ENCODE measurements at places on chromosomes 7 and 10.
A peak's percentile ranks its signal among the peaks of the same experiment; 100 is the strongest.

GRCh38 chr7:16234493-16235146 is 186.7 kb downstream of the CRPPA start:
- DNase-seq: no peak

GRCh38 chr7:2115760-2116447 is 116.8 kb downstream of the MAD1L1 start:
- no peak for DNase-seq

- no peak for DNase-seq
Observed at GRCh38 chr10:11403116-11403515, 208.3 kb downstream of the USP6NL start.

- no peak for DNase-seq
Observed at GRCh38 chr7:133775201-133775600, 351.9 kb upstream of the LRGUK start.

DNA sequence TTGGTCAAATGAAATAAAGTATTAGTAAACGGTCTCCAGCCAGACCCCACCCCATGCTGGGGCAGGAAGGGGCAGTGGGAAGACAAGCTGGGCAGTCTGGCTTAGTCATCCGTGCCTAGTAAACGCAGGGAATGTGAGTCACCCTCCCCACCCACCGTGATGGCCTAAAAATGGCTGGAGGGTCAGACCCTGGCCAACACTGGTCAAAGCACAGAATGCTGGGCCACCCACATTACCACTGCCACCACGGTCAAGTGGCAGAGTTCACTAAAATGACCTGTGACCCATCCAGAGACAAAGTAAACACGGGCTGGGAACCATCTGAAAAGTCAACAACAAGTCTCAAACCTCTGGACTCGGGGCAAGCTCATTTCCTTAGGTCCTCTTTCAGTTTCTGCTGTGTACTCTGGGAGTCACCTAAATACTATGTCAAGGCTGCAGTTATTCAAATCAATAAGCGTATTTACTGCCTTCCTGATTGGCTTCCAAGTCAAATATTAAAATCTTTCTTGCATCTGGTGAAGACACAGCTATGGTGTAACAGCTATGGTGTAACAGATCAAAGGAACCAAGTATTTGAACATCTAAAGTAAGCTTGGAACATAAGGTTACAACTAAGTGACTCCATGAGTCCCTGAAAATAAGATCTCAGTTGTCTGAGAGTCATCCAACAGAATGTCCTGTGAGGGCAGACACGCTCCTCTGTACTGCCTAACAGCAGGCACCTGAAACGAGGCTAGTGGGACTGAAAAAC is 3.0 kb downstream of the ZFAND2A start:
- no peak for DNase-seq

DNA sequence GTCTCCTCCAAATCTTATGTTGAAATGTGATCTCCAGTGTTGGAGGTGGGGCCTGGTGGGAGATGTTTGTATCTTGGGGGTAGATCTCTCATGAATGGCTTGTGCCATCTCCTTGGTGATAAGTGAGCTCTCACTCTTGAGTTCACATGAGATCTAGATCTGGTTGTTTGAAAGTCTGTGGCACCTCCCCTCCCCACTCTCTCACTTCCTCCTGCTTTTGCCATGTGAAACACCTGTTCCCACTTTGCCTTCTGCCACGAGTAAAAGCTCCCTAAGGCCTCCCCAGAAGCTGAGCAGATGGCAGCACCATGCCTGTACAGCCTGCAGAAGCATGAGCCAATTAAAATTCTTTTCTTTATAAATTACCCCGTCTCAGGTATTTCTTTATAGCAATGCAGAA is 23.5 kb downstream of the TMEM229A start:
- DNase-seq: no peak

- DNase-seq: no peak
Observed at GRCh38 chr10:1102831-1103230, 46.6 kb downstream of the WDR37 start.

GRCh38 chr10:84195044-84195830 is 900 bp downstream of the CDHR1 start:
- no peak for DNase-seq

DNA sequence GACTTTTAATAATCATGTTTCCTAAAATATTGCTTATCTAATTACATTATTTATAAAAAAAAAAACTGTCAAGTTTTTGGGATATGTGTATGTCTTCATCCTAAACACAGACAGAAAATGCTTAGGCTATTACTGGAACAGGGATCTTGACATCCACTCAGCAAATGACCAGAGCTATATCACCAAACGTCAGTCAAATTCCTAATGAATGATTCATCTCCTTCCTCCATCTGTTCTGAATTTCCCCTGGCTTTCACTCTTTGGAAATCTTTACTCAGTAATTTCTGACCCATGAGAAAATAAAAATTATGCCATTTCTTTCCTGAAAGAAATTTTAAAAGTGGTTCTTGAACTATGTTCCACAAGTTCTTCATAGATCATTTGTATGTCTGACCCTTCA is 552.4 kb upstream of the KCND2 start:
- DNase-seq: no peak

DNA sequence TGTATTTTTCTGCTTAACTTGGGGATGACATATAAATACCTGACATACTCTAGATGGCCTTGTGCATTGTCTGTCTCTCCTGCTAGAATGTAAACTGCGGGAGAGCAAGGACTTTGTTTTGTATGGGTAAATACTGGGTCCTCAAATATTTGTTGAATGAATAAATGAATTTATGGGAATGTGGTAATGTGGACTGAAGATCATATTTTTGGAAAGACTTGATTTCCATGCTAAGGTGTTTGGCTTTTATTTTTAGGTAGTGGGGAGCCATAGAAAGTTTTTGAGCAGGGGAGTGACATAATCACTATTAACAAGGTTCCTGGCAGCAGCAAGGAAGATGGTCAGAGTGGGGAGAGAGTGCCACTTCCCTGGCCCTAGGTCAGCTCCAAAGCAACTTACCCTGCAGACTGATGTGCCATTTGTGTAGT is 27.0 kb downstream of the UBTD1 start:
- DNase-seq: no peak

- no peak for DNase-seq
Observed at GRCh38 chr7:15801041-15801440, 114.6 kb upstream of the MEOX2 start.

GRCh38 chr7:64965594-64965993 is 25.2 kb downstream of the ZNF117 start:
- DNase-seq: no peak

GRCh38 chr7:50533866-50534265 is 31.3 kb downstream of the DDC start:
- no peak for DNase-seq

GRCh38 chr10:80351220-80351619 is 5.3 kb downstream of the DYDC1 start:
- no peak for DNase-seq

GRCh38 chr10:48797830-48798229 is 113.2 kb downstream of the WDFY4 start:
- no peak for DNase-seq

- DNase-seq: no peak
Observed at GRCh38 chr7:158805937-158806336, 23.4 kb downstream of the ESYT2 start.

GRCh38 chr10:454860-455259 is 234.6 kb downstream of the DIP2C start:
- DNase-seq: no peak

GRCh38 chr10:125823663-125824251 is 411 bp downstream of the BCCIP start:
- no peak for DNase-seq

- no peak for DNase-seq
Observed at GRCh38 chr7:66352071-66352470, 146.9 kb downstream of the TPST1 start.

DNA sequence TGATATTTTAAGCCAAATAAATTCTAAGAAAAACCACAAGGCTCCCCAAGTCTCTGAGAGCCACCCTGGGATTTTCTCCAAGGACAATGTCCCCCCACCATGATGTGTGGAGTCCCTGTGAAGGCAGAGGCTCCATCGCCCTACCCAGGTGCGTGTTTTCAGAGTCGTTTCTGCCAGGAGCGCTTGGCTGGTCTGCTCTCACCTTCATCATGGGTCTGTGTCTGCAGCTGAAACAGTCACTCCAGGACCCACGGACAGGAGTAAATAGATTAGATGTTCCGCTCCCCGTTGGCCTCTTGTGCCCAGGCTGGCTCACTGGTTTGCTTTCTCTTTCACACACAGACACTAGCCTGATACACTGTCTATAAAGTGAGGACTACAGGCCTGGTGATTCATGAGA is 217.5 kb downstream of the SFMBT2 start:
- no peak for DNase-seq

DNA sequence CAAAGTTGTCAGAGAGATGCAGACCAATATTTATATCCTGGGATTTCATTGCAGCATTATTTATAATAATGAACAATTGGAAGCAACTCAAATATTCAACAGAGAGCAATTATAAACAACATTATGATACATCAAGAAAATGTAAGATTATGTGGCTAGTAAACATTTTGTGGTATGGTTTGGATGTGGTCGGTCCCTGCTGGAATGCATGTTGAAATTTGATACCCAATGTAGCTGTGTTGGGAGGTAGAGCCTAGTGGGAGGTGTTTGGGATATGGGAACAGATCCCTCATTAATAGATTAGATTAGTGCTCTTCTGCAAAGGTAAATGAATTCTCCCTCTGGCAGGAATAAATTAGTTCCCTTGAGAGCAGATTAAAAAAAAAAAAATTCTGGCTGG is 350.9 kb downstream of the ANKRD30A start:
- no peak for DNase-seq

DNA sequence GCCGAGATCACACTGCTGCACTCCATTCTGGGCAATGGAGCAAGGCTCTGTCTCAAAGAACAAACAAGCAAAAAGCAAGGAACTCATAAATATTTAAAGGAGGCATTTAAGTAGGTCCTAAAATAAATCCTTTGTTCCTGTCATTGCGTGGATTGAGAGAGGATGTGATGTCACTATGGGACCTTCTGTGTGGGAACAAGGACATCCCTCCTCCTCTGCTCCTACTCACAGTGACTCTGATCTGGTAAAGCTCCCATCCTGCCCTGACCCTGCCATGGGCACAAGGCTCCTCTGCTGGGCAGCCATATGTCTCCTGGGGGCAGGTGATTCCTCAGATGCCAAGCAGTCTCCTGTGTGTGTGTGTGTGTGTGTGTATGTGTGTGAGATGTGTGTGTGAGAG is 74.1 kb upstream of the PRSS58 start:
- DNase-seq: no peak

DNA sequence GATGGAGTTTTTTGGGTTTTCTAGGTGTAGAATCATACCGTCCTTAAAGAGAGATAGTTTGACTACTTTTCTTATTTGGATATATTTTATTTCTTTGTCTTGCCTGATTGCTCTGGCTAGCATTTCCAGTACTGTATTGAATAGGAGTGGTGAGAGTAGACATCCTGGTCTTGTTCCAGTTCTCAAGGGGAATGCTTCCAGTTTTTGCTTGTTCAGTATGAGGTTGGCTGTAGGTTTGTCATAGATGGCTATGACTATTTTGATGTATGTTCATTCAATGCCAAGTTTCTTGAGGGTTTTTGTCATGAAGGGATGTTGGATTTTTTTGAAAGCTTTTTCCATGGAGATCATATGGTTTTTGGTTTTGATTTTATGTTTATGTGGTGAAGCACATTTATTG is 676.9 kb downstream of the SUGCT start:
- no peak for DNase-seq

DNA sequence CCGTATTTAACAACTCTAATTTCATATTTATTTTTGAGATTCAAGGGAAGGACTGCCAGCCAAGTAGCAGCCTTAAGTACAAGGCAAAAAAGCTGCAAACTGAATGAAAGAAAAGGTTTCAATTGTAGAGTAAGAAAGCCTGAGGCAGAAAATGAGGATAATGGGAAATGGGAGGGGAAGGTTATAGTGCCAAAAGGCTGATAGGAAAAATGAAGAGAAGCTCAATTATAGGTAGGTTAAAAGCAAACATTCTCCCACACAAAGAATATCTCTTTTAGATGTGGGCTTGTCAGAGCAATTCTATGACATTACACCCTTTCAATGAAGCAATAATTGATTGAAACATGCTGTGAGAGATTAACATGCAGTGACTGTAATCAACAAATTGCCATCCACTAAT is 175.3 kb downstream of the RAPGEF5 start:
- DNase-seq: peak; percentile 60

GRCh38 chr10:61475449-61475873 is 22.3 kb upstream of the TMEM26 start:
- DNase-seq: no peak

DNA sequence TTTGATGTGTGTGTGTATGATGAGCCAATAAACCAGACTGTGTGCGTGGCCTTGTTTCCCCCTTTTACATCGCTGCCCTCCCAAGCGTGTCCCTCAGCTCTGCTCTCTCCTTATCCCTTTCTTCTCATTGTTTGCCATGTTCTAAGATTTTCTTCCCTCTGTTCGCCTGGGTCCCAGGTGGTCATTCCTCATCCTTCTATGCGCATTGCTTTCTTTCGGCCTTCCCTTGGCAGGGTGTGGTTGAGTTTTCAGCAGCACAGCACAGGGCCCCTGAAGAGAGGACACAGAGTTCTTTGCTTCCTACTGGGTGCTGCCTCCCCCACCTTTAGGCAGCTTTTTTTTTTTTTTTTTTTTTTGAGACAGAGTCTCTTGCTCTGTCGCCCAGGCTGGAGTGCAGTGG is 23.1 kb downstream of the GBX1 start:
- DNase-seq: no peak

DNA sequence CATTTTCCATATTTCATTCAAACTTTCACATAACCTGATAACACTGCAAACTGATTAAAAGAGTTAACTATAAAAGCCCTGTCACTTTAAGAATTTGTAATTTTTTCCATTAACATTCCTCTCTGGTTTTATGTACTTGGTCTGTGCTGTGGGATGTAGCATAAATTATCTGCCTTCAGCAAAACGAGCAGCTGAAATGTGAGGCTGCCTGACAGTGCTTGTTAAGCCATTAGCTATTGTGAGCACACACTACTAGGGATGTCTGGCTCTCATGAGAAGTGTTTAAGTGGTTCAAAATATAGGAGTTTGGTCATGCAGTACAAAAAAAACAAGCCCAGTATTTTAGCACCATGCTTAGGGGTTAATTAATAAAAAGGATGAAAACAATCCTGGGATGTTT is 63.0 kb downstream of the HOXA1 start:
- peak; percentile 7 for DNase-seq

DNA sequence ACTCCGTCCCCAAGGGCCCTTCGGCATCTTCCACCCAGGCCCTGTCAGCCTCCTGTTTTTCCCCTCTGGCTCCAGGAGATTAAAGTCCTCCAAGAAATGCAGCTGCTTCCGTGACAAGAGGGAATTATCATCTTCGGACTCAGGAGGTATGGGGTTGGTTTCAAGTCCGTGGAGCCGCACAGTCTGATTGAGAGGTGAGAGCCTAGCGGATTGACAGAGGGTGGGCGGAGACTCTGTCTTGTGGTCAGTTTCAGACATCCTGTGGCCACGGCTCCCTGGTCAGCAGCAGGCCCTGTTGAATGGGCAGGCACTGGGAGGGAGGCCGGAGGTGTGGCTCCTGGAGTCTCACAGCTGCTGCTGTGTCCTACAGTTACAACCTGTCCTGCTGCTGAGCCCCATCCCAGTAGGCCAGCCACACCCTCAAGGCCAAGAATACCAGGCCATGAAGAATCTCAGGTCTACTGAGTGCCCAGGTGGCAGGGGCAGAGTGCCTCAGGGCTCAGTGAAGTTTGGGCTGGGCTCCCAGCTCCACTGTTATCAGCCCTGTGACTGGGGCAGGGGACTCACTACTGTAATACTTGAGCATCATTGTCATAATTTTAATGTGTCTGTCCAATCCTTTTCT is 49.3 kb upstream of the ZNF716 start:
- no peak for DNase-seq

GRCh38 chr7:46576950-46577349 is 655.9 kb upstream of the IGFBP3 start:
- no peak for DNase-seq

- DNase-seq: no peak
Observed at GRCh38 chr7:37429435-37429791, 19.3 kb downstream of the ELMO1 start.
